CD4-positive, alpha-beta T cell treated with Interferon gamma for 1 hour (primary cell): ENCODE measurements at places on chromosomes 4 and X.
A peak's percentile ranks its signal among the peaks of the same experiment; 100 is the strongest.

- no peak for DNase-seq
Measured at GRCh38 chr4:11011249-11011648, 326.7 kb upstream of the CLNK start.

GRCh38 chrX:378443-378842 lies 8.3 kb downstream of the PPP2R3B start:
- DNase-seq: no peak

DNA sequence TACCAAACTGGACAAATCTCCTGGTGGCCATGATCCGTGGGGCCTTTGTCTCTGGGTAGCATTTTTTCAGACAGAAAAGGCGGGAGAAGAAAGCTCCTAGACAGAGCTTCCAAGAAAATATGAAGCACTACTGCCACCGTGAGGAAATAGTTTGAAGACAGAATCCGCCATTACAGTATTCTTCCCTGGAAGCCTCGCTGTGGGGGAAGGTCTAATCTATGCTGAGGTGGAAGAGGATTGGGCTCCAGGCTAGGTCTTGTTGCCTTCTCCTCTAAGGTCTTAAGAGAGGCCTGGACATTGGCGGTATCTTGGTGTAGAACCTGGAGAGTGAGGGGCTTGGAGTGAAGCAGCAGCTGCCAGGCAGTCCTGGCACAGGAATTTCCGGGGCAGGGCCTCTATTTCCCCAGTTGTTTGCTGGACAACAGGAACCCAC lies 218.9 kb downstream of the OR13H1 start:
- peak; percentile 60 for DNase-seq

GRCh38 chr4:136796953-136797352 lies 735.3 kb downstream of the PCDH18 start:
- DNase-seq: no peak

DNA sequence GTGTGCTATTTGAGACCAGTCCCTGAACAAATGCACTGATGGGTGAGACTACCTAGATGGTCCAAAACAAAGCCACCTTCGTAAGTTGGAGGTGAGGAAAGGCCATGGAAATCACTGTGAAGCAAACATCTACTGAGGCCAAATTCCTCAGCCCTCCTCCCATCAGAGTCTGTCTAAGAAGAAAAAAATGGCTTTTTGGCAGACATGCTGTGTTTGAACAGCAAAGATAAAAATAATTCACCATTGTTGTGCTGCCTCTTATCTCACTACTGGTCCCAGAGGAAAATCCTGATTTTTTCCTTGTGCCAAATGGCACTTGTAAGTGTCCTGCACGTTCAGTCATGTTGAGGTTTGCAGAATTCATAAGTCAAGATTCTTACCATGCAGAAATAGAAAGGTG lies 7.9 kb downstream of the MAGEB18 start:
- no peak for DNase-seq

DNA sequence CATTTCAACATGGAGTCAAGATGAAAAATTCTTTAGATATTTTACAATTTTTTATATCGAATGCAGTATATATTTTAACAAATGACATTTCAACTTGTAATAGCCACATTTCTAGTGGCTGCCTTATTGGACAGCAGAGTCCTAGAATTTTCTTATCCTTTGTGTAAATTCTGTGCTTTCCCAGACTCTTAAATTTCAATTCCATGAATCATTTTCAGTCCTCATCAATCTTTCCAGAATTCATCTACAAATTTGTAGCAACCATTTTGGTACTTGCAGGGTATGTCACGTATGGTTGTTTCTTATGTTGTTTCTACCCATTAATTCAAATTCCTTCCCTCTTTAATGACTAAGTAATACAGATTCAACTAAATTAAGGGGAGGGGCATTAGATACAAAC lies 2.7 kb downstream of the PAICS start:
- DNase-seq: no peak
